Melanocyte of skin (primary cell): ENCODE measurements at places on chromosomes 12 and 14. TPM values are rescaled to one million over a fixed set of nuclear protein-coding genes. Genes with fewer than 3 reads are reported as not detected.

The C1RL gene
- 21.0 and 22.9 TPM in 2 replicates for total RNA-seq

The MYF6 gene
- not detected in 2 replicates for total RNA-seq

The CCDC177 gene
- total RNA-seq = 0.15 TPM in 1 of 2 replicates, not detected in the other

The RALGAPA1 gene
- total RNA-seq = 44.3 and 50.4 TPM in 2 replicates

The AKAP5 gene
- total RNA-seq = 0.31 and 0.33 TPM in 2 replicates

The LRRC10 gene
- total RNA-seq = not detected in 2 replicates

The HOXC11 gene
- total RNA-seq = not detected in 2 replicates

The ADGRD1 gene
- total RNA-seq = 0.73 and 1.0 TPM in 2 replicates

The GNB3 gene
- total RNA-seq = 0.36 and 0.69 TPM in 2 replicates

The NXPH4 gene
- total RNA-seq = not detected in 2 replicates

The SMCO3 gene
- 0.33 and 0.93 TPM in 2 replicates for total RNA-seq

The TMEM119 gene
- total RNA-seq = 0.46 and 4.0 TPM in 2 replicates

The LHX5 gene
- not detected in 2 replicates for total RNA-seq

The KCNK10 gene
- total RNA-seq = not detected in 2 replicates

The FGF6 gene
- not detected in 2 replicates for total RNA-seq

The CLEC4C gene
- total RNA-seq = not detected in 2 replicates

The OR10AD1 gene
- not detected in 2 replicates for total RNA-seq

The TMTC1 gene
- 21.0 and 39.3 TPM in 2 replicates for total RNA-seq

The SALL2 gene
- total RNA-seq = 1.7 and 3.1 TPM in 2 replicates

The OR10P1 gene
- total RNA-seq = not detected in 2 replicates

The SCYL2 gene
- total RNA-seq = 64.4 and 83.6 TPM in 2 replicates

The TESPA1 gene
- not detected in 2 replicates for total RNA-seq

The KERA gene
- not detected in 2 replicates for total RNA-seq

The CFAP251 gene
- total RNA-seq = 2.0 and 2.5 TPM in 2 replicates

The REM2 gene
- total RNA-seq = not detected in 2 replicates

The EAPP gene
- 39.3 and 46.1 TPM in 2 replicates for total RNA-seq

The GPR135 gene
- 0.69 and 3.6 TPM in 2 replicates for total RNA-seq

The SLC24A4 gene
- total RNA-seq = 2.9 and 3.4 TPM in 2 replicates

The COQ6 gene
- total RNA-seq = 25.1 and 31.3 TPM in 2 replicates

The KCNC2 gene
- total RNA-seq = not detected in 2 replicates

The AGAP2 gene
- total RNA-seq = 0.34 and 0.36 TPM in 2 replicates

The AMN gene
- under 0.01 TPM in 1 of 2 replicates, not detected in the other for total RNA-seq

The BDKRB2 gene
- total RNA-seq = under 0.01 TPM in 2 replicates

The KRT73 gene
- not detected in 2 replicates for total RNA-seq

The CDKN3 gene
- total RNA-seq = 130 and 142 TPM in 2 replicates

The PMEL gene
- total RNA-seq = 4,571 and 8,696 TPM in 2 replicates

The KLRC3 gene
- not detected in 2 replicates for total RNA-seq

The MDM2 gene
- total RNA-seq = 150 and 169 TPM in 2 replicates

The GPX2 gene
- total RNA-seq = not detected in 2 replicates
